Pons (tissue), 1 donor: ENCODE measurements at places on chromosomes 7 and 10.
A peak's percentile ranks its signal among the peaks of the same experiment; 100 is the strongest.

DNA sequence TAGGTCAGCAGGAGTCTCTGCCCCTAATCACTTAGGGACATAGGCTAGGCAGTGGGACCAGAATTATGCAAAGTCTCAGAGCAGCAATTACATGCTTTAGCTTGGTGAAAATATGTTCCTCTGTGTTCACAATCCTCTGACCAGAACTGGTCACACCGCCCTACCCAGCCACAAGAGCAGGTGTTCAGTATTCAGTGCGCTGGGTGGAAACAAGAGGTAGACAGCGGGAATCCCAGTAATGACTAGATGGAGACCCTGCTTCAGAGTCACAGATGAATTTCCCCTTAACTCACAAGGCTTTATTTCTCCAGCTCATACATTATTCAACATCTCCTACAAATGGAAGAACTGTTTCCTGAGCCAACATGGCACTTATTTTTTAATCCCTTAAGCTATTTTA is 763.7 kb upstream of the POM121L12 start:
- no peak for DNase-seq

GRCh38 chr7:117273814-117274225 is 49.0 kb downstream of the WNT2 start:
- DNase-seq: no peak

GRCh38 chr7:148615085-148615730 is 24.6 kb downstream of the C7orf33 start:
- DNase-seq: no peak

GRCh38 chr7:109635374-109635773 is 1065.7 kb downstream of the DNAJB9 start:
- no peak for DNase-seq

DNA sequence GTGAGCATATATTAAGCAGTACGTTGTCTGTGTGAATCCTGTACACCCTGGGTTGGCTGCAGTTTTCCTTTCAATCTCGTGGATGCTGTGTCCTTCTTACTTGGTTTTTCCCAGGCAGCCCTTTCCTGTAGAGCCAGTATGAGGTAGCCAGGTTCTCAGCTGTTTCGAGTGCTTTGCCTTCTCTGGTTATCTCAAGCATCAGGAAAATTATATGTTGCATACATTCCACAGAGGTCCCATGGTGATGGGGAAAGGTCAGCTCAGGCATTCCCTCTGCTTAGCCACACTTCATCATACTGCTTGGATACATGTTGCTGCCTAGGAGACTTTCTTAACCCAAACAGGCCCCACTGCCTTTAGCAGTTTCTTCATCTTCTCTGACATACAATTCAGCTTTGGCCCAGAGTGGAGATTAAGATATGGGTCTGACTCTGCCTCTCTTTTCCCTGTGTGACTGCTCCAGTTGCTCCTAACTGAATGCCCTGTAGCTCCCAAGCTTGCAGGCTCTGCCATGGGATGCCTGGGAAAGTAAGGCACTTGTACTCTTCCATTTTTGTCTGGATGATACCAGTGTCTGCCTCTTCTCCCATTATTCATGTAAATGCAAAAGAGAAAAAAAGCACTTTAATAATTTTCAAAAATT is 11.3 kb downstream of the GNAI1 start:
- no peak for DNase-seq

GRCh38 chr7:50661345-50662040 is 96.3 kb upstream of the DDC start:
- DNase-seq: peak; percentile 21

DNA sequence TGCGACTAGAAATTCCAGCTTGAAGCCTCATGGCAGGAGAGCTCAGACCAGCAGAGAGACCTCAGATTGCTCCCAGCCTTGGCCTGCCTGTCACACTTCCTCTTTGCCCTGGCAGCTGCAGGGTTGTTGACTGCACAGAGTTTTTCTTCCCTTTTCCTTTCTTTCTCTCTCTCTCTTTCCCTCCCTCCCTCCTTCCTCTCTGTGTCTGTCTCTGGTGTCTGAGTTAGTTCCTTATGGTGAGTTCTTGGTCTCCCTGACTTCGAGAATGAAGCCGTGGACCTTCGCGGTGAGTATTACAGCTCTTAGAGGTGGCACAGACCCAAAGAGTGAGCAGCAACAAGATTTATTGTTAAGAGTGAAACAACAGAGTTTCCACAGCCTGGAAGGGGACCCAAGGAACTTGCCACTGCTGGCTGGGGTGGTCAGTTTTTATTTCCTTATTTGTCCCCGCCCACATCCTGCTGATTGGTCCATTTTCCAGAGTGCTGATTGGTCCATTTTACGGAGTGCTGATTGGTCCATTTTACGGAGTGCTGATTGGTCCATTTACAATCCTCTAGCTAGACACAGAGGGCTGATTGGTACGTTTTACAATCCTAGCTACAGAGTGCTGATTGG is 266.3 kb downstream of the RPS24 start:
- peak; percentile 72 for DNase-seq

- no peak for DNase-seq
Observed at GRCh38 chr10:59677253-59677831, 32.3 kb downstream of the SLC16A9 start.

GRCh38 chr7:128876586-128876977 is 13.9 kb downstream of the ATP6V1F start:
- DNase-seq: no peak

GRCh38 chr7:30522159-30522558 is 17.5 kb upstream of the GGCT start:
- DNase-seq: no peak

DNA sequence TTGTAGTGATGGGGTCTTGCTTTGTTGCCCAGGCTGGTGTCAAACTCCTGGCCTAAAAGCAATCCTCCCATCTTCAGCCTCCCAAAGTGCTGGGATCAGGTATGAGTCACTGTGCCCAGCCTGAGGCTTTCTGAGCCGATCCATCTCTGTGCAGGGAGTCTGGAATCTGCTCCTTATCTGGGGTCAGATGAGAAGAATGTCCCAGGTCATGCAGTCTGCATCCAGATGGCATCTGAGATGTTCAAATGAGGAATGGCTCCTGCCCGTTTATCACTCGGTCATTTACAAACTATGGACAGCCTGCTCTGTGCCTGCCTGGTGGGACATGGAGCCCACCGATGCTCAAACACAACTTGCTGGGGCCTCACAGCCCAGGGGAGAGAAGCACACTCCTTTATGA is 11.1 kb upstream of the SLC18A3 start:
- no peak for DNase-seq

- DNase-seq: no peak
Observed at GRCh38 chr10:46225597-46225996, 61.2 kb upstream of the ANTXRL start.

GRCh38 chr7:17659126-17659525 is 281.2 kb downstream of the SNX13 start:
- no peak for DNase-seq

GRCh38 chr10:25226775-25227682 is 52.2 kb downstream of the GPR158 start:
- DNase-seq: peak; percentile 93

DNA sequence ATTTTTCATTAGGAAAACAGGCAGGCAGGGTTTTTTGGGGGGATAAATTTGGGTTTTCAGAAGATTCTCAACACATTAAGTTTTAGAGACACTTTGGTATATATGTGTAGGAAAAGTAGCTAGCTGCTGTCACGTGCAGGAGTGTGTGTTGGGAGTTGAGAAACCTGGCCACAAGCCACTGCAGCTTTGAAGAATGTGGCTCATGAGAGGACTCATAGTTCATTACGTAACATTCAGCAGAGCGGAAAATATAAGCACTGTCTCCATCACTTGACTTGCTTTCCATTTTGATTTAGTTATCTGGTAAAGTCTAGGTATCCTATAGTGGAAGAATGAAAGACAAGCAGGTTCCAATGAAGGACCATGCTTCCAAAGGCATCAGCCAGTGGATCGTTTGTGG is 31.2 kb downstream of the SMNDC1 start:
- peak; percentile 68 for DNase-seq

- no peak for DNase-seq
Observed at GRCh38 chr7:2929321-2930201, 85.5 kb upstream of the GNA12 start.
